ENCODE measurements at places on chromosomes 3 and 15.
A peak's percentile ranks its signal among the peaks of the same experiment; 100 is the strongest.

DNA sequence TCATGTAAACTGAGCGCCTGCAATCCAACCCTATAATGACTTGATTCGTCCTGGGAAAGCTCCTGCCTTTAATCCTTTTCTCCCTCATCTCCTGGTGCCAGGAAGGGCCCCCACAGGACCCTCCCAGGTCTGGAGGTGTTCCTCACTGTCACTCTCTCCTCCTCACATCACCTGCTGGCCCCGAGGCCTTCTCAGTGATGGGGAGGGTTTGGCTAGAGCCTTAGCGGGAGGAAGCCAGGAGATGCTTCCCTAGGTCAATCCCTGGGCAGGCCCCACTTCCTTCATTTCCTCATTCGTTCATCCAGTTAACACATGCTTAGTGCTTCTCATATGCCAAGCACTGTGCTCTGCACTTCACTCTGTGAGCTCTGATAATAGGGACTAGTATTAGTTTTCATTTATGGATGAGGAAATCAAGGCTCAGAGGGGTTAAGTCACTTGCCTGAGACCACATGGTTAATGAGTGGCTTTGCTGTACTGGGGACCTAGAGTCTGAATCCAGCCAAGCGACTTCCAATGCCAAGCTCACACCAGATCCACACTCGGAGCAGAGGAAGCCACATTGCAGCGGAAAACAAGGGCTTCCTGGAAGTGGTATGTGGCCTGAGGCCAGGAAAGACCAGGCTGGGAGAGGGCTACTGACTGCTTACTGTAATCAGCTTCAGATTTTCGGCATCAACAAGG, 50.3 kb upstream of the CHRNB4 start:
- no peak for DNase-seq

DNA sequence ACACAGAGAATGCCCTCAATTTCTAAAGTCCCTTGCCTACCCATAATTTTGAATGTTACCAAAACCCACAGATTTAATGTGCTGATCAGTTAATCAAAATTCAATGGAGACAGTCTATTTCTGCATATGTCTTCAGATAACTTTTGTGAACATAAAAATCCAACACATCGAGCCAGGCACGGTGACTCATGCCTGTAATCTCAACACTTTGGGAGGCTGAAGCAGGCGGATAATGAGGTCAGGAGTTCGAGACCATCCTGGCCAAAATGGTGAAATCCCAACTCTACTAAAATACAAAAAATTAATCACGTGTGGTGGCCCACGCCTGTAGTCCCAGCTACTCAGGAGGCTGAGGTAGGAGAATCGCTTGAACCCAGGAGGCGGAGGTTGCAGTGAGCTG, 49.3 kb downstream of the PEAK1 start:
- no peak for DNase-seq

- DNase-seq, result no peak
Observed at GRCh38 chr15:57752436-57752835, 45.9 kb downstream of the POLR2M start.

- no peak for DNase-seq
Observed at GRCh38 chr15:55916666-55917409, 76.6 kb downstream of the NEDD4 start.

DNA sequence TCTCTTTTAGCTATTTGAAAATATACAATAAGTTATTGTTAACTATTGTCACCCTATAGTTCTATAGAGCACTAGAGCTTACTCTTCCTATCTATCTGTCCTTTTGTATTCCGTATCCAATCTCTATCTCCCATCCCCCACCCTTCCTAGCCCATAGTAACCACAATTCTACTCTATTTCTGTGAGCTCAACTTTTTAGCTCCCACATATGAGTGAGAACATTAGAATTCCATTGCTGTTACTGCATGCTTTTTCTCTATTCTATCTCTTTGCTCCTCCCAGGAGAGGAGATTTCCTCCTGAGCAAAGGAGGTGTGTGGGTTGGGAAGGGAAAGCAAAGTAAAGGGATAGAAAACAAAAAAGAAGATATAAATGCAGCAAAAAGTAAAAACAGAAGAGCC, 105.6 kb upstream of the SLC4A7 start:
- no peak for DNase-seq

DNA sequence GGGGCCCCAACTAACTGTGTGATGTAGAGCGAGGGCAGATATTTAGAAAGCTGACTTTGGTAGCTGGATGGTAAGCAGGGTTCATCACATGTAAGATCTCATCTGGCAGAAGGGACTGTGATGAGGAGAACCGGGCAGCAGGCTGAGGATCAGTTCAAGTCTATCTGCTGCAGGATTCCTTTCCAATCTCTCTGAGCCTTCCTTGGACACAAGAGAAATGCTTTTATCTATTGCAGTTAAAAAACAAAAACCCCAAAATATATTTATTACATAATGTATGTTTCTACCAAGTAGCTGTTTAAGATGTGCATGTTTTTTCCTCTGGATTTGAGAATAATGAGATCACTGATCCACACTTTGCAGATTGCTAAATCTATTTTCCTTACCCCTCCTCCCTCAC, 411.5 kb downstream of the RAP2B start:
- DNase-seq, result no peak

GRCh38 chr3:15505479-15506165, 15.9 kb downstream of the COLQ start:
- no peak for DNase-seq

DNA sequence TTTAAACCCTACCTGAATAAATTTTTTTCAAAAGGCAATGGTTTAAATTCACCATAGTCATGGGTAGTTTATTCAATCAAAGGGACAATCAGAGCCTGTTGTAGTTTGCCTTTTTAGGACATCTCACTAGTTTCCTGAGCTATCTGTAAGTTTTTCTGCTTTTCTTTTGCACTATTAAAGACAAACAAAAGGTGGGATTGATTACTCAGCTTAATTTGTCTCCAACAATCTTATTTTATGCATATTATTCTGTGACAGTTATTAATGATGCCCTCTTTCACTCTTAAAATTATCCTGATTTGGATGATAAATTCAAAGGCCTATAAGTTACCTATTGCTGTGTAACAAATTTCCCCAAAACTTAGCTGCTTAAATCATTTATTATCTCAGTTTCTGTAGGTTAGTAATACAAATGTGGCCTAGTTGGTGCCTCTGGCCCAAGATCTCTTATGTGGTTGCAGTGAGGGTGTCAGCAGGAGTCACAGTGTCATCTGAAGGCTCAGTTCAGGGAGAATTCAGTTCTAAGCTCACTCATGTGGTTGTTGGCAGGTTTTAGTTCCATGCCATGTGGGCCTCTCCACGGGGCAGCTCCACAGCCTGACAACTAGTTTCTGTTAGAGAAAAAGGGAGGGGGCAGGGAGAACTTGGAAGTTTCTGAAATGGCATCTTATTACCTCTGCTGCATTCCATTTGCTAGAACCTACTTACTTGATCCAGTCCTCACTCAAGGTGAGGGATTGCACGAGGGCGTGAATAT, 16.0 kb downstream of the ARMC8 start:
- no peak for DNase-seq

- no peak for DNase-seq
Observed at GRCh38 chr15:101244036-101244781, 7.6 kb downstream of the CHSY1 start.

- DNase-seq, result no peak
Observed at GRCh38 chr3:48560648-48561018, 2.9 kb downstream of the UCN2 start.

- no peak for DNase-seq
Observed at GRCh38 chr3:101900736-101901135, 51.4 kb downstream of the NFKBIZ start.

GRCh38 chr3:76438971-76439370, 600.9 kb upstream of the ROBO2 start:
- DNase-seq, result no peak

- no peak for DNase-seq
Observed at GRCh38 chr3:41581700-41582099, 380.2 kb downstream of the ULK4 start.

GRCh38 chr3:52428151-52429005, 16.5 kb downstream of the SEMA3G start:
- peak; percentile 57 for DNase-seq

- DNase-seq, result no peak
Observed at GRCh38 chr3:186785495-186786018, 2.2 kb downstream of the EIF4A2 start.

- DNase-seq, result no peak
Observed at GRCh38 chr3:107629566-107629965, 106.8 kb downstream of the BBX start.

Data from CD4-positive, alpha-beta T cell treated with Interleukin-12 subunit alpha and Interleukin-12 subunit beta, for 1 hour (primary cell).